Right atrium auricular region (tissue), 2 donors: ENCODE measurements at places on chromosomes 3 and 15. TPM values are rescaled to one million over a fixed set of nuclear protein-coding genes. Genes with fewer than 3 reads are reported as not detected.
A peak's percentile ranks its signal among the peaks of the same experiment; 100 is the strongest.

MAPKBP1 gene
- total RNA-seq: 10.5 TPM

GRCh38 chr3:102718651-102719050 is 283.8 kb downstream of the ZPLD1 start:
- no peak for DNase-seq

FOXB1 gene
- total RNA-seq: not detected

PCOLCE2 gene
- total RNA-seq: 148 TPM

TMCO5A gene
- not detected for total RNA-seq

GRCh38 chr15:51155016-51155580 is 60.4 kb upstream of the TNFAIP8L3 start:
- no peak for DNase-seq

ISLR gene
- 51.9 TPM for total RNA-seq

DNA sequence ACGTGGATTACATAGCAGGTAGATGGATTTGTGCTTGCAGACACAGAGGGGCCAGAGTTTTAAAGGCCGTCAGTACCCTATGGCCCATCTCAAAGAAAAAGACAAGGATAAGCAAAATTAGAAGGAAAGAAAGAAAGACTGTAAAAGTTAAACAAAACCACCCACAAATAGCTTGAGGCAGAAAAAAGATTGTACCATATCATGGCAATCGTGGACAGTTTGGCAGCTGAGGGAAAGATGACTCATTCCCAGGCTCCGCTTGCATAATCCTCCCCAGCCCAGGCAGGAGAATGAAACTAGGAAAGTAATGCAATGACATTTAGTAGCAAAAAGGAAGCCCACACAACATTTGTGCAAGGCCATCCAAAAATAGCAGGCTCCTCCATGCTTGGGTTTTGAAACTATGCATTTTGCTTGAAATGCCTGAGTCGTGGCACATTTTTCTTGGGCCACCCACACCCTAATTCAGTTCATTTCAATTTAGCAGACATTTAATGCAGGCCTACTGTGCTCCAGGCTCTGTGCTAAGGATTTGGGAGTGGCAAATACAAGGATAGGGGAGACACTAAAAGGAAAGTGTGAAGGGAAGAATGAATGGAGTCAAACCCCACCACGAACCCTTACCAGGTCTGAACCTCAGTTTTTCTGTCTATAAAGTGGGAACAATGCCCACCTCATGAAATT is 40.9 kb upstream of the SMAD3 start:
- DNase-seq: peak; percentile 91

DAZL gene
- total RNA-seq: not detected

SCN11A gene
- 0.08 TPM for total RNA-seq

ERICH6 gene
- total RNA-seq: not detected

GRCh38 chr15:88108991-88109390 is 147.5 kb downstream of the NTRK3 start:
- DNase-seq: no peak

DNA sequence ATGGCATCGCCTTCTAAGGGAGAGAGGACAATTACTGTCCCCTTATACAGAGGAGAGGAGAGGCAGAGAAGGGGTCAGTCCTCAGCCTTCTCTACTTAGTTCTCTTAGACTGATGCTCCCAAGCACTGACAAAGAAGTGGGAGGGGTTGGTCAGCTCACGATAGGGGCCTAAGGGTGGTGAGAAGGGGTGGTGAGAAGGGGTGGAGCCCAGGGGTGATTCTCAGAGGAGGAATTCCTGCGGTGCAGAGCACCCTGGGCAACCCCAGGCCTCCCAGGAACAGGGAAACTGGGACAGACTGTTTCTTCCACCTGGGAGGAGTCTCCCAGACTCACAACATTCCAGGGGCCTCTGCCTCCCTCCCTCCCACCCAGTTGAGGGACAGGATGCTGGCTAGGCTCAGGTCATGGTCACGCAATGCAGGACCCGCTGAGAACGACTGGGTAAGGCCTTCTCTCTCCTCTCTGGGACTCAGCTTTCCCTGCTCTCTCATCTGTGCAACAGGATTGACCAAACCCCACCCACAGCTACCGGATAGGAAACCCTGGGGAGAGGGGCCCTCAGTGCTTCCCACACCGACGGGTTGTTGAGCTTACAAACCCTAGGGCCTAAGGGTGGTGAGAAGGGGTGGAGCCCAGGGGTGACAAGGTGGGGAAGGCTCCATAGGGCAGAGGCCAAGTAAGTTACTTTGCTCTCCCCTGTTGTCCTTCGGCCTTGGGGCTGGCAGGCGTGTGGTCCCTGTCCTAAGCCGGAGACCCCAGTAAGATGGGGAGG is 1.5 kb downstream of the TPRA1 start:
- no peak for DNase-seq
